Activated naive CD4-positive, alpha-beta T cell treated with anti-CD3 and anti-CD28 coated beads, Interleukin-2, amount 50 U/mL, for 16 hours (primary cell): ENCODE measurements at places on chromosomes 7 and 10.
A peak's percentile ranks its signal among the peaks of the same experiment; 100 is the strongest.

DNA sequence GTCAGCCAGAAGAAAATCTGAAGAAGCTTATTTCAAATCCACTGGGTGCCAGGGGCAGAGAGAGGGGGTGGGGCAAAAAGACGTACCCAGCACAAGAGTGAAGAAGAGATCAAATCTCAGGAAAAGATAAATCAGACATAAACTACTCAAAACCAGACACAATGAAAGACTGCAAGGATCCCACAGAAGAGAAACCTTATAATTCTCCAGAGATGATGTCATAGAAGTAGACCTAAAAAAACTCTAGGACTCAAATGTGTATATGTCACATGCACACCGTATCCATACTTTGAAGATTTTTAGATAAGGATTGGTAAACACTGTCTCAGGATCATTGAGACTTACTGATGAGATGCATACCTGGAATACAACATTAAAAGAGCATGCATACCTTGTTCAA lies 98.5 kb upstream of the PIK3CG start:
- no peak for DNase-seq

DNA sequence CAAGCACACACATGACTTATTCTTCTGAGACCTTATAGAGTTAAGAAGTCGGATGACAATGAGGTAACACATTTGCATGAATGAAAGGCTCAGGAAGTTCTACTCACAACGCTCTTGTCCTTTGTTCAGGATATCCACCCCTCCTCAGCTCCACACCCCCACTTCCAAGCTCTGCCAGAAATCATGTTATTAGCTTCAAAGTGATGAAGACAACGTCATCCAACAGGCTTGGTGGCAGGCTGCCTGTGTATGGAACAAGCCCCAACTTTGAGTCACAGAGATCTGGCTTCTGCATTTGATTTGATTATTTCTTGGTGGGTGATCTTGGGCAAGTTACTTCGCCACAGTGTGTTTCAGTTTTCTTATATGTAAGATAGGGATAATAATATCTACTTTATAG lies 12.4 kb upstream of the BMPER start:
- no peak for DNase-seq

- DNase-seq, result no peak
Observed at GRCh38 chr10:52965509-52965908, 192.9 kb upstream of the MBL2 start.

GRCh38 chr7:4406288-4407058 lies 275.6 kb upstream of the FOXK1 start:
- no peak for DNase-seq

DNA sequence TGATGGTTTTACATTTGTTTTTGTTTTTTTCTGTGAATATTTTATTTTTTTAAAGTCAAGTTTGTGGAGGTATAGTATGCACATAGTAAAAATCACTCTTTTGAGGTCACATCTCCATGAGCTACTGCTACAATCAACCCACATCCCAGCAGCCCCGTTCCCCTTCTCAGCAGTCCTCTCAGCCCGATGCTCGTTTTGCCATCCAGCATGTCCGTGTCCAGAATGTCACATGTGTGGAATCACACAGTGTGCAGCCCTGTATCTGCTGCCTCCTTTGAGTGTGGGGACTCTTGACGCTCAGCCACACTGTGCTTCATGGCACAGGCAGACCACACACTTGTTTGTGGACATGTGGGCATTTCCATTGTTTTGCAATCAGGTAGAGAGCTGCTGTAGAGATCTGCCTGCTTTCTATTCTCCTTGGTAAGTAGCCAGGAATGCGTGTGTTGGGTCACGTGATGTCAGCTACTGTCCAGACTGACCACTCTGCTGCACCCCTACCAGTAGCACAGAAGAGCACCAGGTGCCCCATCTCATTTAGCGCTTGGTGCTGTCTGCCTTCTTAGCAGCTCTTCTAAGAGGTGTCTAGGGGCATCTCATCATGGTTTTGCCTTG lies 71.6 kb upstream of the CAMK2B start:
- no peak for DNase-seq

DNA sequence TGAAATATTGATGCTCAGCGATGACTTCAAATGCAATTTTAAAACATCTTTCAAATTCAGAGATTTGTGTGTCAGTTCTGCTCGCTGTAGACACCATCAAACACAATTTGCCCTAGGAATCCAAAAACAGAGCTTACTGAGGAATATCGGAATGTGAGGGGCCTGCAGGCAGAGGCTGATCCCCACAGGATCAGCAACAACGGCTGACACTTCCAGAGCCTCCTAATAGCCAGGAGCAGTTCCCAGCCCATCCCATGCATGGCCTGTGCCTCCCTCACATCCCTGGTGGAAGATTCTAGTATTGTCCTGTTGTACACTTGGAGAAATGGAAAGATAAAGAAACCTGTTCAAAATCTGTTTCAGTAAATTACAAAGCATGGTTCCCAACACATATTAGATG lies 129.7 kb upstream of the VWC2 start:
- no peak for DNase-seq

DNA sequence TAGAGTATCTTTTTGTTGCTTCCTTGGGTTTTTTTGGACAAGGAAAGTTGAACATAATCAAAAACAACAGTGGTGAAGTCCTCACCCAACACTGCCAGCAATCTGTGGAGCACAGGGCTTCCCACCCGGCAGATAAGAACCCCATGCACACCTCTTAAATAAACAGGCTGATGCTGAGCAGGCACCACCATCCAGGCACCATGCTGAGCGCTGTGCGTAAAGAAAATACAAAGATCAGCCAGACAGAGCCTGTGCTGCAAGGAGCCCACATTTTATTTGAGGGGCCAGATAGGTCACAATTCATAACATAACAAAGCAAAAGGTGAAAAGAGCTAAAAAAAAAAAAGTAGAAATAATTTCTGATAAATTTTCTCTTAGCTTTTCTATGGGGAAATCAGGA lies 231.2 kb downstream of the PTPRN2 start:
- no peak for DNase-seq

DNA sequence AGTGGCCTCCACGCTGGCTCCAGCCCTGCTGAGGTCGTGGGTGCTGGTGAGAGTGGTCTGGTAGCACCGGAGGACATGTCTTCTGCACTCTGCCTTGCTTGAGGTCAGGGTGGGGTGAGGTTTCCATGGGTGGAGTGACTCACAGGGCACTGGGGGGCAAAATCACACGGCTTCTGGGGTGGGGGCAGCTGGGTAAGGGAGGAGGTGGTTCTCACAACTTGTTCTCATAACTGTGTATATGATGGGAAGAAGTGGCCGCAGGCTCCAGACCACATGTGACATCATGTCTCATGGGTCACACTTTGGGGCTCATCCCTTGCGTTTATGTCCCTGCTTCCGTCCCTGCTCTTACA lies 884 bp upstream of the PRF1 start:
- DNase-seq, result no peak

- peak; percentile 76 for DNase-seq
Observed at GRCh38 chr10:103069453-103070331, 123.4 kb downstream of the NT5C2 start.

DNA sequence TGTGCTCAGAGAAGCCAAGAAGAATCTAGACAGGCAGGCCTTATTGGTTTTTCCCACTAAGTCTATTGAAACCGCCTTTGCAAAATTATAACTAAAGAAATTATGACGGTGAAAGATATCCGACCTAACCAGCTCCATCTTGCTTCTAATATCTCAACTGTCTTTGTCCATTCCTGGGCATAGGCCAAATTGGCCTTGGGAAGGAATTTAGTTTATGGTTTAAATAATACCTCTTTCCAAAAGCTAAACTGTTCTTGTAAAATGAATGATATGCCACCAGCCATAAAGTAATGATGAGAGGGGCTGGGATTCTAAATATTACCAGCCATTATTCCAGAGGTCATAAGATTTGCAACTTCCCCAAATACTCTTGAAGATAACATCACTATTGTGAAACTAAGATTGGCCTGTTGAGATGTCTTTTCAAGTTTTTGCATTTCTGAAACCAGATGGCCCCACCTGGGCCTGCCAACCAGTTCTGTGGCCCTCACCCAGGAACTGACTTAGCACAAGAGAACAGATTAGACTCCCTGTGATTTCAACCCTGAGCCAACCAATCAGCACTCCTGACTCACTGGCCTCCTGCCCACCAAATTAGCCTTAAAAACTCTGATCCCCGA lies 41.2 kb upstream of the SLC35G1 start:
- no peak for DNase-seq

- DNase-seq, result no peak
Observed at GRCh38 chr7:50396856-50397255, 53.3 kb downstream of the FIGNL1 start.

DNA sequence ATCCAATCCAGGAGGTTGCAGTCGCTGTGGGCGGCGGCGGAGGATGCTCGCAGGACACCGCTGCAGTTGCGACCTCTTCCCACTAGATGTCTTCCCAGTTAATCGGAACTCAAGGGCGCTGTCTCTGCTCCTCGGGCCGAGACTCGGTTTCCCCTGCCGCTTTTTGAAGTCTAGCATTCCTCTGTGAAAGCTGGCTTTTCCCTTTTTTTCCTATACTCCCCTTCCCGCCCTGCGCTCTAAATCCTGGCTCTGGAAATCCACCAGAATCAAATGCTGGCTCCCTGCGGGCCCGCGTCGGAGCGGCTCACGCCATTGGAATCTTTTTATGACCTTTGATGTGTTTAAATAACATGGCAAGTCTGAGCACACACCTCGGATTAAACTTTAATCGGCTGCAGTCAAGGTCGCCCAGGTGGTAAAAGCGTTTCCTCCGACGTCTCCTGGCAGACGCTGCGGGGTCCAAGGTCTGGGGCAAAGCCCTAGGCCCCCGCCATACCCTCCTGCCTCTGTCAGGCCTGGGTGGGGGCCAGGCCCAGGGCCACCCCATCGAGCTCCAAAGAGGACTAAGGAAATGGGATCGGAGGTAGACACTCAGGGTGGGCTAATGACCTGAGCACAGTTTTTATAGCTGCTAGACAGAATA lies 10.7 kb upstream of the HOXA13 start:
- DNase-seq, result peak; percentile 55

GRCh38 chr7:41918597-41918996 lies 215.7 kb upstream of the INHBA start:
- no peak for DNase-seq

- DNase-seq, result peak; percentile 19
Observed at GRCh38 chr10:124092250-124092859, 1.0 kb downstream of the CHST15 start.

DNA sequence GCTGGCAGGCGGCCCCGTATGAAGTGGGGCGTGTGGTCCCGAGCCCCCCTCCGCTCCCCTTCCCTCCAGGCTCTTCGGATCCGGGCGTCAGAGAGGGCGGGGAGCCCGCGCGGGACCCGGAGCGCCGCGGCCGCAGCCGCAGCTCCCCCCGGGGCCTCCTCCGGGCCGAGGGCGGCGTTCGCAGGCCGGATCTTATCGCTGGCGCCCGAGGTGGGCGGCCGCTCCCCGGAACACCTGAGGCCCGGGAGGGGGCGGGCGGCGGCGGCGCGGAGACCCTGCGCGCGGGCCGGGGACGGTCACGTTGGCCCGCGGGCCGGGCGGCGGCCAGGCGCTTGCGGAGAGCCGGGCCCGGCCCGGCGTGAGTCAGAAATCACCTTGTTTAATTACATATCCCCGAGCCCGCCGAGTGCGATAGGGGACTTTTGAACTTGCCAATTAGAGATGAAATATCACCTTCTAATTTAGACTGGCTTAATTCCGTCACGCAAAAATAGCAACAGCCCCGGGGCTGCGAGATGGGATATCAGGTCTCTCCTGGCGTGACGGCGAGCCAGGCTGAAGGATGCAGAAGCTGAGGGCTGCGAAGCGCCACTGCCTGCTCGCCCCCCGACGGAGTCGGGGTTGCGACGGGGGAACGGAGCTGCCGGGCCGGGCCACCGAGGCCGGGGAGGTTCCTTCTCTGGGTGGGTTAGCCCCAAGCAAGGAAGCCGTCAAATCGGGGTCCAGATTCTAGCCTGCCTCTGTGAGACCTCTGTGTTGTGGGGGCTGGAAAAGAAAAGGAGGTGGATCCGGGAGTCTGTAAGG lies 43.4 kb downstream of the LDB3 start:
- DNase-seq, result peak; percentile 63

- DNase-seq, result no peak
Observed at GRCh38 chr10:23694446-23694920, 255.6 kb downstream of the OTUD1 start.

- no peak for DNase-seq
Observed at GRCh38 chr10:121828045-121828444, 99.8 kb downstream of the ATE1 start.

DNA sequence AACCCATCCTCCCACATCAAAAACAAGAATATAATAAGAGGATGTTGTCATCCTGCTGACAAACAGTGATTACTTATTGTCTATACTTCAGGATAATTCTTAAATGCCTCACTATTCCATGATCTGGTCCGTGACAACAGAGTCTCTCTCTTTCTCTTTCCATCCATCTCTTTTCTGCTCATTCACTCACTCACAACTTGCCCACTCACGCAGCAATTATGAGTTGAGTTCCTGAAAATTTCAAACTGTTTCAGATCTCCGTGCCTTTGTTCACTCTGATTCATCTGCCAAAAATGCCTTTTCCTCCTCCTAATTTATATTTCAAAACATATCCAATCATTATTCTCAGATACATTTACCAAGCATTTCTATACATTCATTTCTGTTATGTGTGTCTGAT lies 1.4 kb downstream of the OR6B1 start:
- DNase-seq, result no peak

DNA sequence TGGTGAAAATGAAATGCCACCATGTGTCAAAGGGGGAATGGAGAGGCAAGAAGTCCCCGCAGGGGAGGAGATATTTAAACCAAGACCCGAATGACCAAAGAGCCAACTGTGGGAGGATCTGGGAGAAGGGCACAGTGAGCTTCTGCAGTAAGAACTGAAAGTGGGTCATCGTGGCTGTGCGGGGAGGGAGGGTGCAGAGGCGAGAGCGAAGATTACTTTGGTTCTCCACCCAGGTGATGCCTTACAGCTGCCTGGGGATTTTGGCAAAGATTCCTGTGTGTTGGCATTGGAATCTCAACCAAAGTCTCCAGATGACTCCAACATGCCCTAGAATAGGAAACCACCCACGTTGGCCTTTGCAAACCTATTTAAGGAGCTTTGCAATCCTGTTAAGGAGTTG lies 44.2 kb upstream of the ADAM12 start:
- DNase-seq, result no peak

DNA sequence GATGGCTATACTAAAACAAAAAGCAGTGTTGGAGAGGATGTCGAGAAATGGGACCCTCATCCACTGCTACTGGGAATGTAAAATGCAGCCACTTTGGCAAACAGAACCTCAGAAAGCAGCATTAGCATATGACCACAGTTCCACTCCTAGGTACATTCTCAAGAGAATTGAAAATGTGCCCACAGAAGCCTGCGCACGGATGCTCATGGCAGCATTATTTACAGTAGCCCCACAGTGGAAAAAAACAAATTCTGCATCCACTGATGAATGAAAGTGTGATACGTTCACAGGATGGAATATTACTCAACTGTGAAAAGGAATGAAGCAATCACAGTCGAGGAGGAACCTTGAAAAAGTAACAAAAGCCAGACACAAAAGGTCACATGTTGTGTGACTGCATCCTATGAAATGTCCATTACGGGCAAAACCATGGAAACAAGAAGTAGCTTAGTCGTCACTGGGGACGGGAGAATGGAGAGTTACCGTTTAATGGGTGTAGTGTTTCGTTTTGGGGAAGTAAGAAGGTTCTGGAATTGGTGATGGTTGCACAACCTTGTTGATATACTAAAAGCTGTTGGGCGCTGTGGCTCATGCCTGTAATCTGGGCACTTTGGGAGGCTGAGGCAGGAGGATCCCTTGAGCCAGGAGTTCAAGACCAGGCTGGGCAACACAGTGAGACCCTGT lies 2.5 kb upstream of the UPK3B start:
- DNase-seq, result no peak
